Activated CD4-positive, alpha-beta T cell treated with anti-CD3 and anti-CD28 coated beads for 36 hours (primary cell): ENCODE measurements at places on chromosomes 2 and 18. TPM values are rescaled to one million over a fixed set of nuclear protein-coding genes. Genes with fewer than 3 reads are reported as not detected.

The MAP3K19 gene
- not detected for total RNA-seq

DNA sequence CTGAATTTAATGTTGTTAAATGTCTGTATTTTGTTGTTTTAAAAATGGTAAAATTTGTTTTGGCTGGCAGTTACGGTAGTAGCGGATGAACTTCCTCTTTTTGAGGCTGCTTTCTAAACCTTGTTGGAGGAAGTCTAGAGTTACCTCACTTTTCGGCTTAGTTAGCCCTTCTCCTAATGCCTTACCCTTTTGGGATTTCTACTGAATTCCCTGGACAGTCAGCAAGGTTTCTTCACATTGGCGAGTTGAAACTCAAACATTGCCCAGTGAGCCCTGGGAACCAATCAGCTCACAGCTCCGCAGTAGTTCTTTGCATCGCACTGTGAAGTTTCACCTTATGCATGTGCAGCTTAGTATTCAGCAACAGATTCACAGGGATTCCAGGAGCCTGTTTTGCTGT lies 55.2 kb downstream of the TMEM247 start:
- H3K4me1 ChIP-seq: peaks cover 46% of the 10 kb centered on the region
- H3K27ac ChIP-seq: peak overlapping the region; percentile 78
- peaks cover 5% of the 10 kb centered on the region for H3K36me3 ChIP-seq
- no peaks in the 10 kb centered on the region for H3K27me3 ChIP-seq
- peak; percentile 46 for DNase-seq
- H3K4me3 ChIP-seq: peak overlapping the region; percentile 56

GRCh38 chr18:40821596-40822243 lies 1133.3 kb upstream of the PIK3C3 start:
- H3K4me1 ChIP-seq: no peaks in the 10 kb centered on the region
- H3K36me3 ChIP-seq: no peaks in the 10 kb centered on the region
- H3K27me3 ChIP-seq: no peaks in the 10 kb centered on the region
- no peak overlapping the region for H3K4me3 ChIP-seq
- no peak overlapping the region for H3K27ac ChIP-seq
- no peak for DNase-seq

GRCh38 chr2:16318474-16319195 lies 347.0 kb downstream of the CYRIA start:
- no peaks in the 10 kb centered on the region for H3K36me3 ChIP-seq
- H3K4me3 ChIP-seq: no peak overlapping the region
- no peak overlapping the region for H3K27ac ChIP-seq

The CDK15 gene
- not detected for total RNA-seq

GRCh38 chr2:168639441-168639898 lies 163.0 kb upstream of the NOSTRIN start:
- no peak overlapping the region for H3K4me3 ChIP-seq
- no peak for DNase-seq
- no peak overlapping the region for H3K27ac ChIP-seq
- H3K36me3 ChIP-seq: peaks cover 2% of the 10 kb centered on the region
- H3K27me3 ChIP-seq: no peaks in the 10 kb centered on the region

The MRPL19 gene
- 72.4 TPM for total RNA-seq

The ST6GAL2 gene
- not detected for total RNA-seq

The PLEK gene
- 0.60 TPM for total RNA-seq

GRCh38 chr2:216064014-216064630 lies 17.5 kb downstream of the PECR start:
- no peaks in the 10 kb centered on the region for H3K27me3 ChIP-seq
- DNase-seq: no peak
- H3K27ac ChIP-seq: no peak overlapping the region
- H3K36me3 ChIP-seq: peaks cover 11% of the 10 kb centered on the region

- no peaks in the 10 kb centered on the region for H3K36me3 ChIP-seq
- peaks cover 16% of the 10 kb centered on the region for H3K27me3 ChIP-seq
- H3K4me1 ChIP-seq: no peaks in the 10 kb centered on the region
- no peak overlapping the region for H3K4me3 ChIP-seq
- H3K27ac ChIP-seq: no peak overlapping the region
- no peak for DNase-seq
Observed at GRCh38 chr2:226559536-226559935, 240.1 kb downstream of the IRS1 start.

- no peaks in the 10 kb centered on the region for H3K4me1 ChIP-seq
- H3K36me3 ChIP-seq: no peaks in the 10 kb centered on the region
- H3K4me3 ChIP-seq: no peak overlapping the region
- no peak overlapping the region for H3K27ac ChIP-seq
- H3K27me3 ChIP-seq: peaks cover 12% of the 10 kb centered on the region
Observed at GRCh38 chr2:221610255-221610654, 38.2 kb upstream of the EPHA4 start.

The CDH7 gene
- not detected for total RNA-seq

DNA sequence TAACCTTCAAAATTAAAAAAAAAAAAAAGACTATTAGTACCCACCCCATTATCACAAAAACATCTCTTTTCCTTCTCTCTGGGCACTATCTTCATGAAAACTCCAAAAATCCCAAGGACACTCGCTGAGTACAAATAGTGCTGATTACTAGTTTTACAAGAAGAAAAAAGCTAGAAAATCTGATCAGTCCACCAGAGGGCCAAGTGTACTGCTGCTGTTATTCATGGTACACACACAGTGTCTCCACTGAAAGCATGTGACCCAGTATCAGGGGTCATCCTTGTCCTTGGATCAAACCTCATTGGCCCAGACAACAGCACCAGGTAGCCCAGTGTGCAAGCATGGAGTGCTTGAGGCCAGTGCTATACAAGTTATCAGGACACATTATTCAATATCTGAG lies 382.7 kb upstream of the KLHL29 start:
- no peaks in the 10 kb centered on the region for H3K36me3 ChIP-seq
- no peaks in the 10 kb centered on the region for H3K4me1 ChIP-seq
- H3K27ac ChIP-seq: no peak overlapping the region
- H3K4me3 ChIP-seq: no peak overlapping the region
- no peaks in the 10 kb centered on the region for H3K27me3 ChIP-seq

The WDFY1 gene
- 37.5 TPM for total RNA-seq

DNA sequence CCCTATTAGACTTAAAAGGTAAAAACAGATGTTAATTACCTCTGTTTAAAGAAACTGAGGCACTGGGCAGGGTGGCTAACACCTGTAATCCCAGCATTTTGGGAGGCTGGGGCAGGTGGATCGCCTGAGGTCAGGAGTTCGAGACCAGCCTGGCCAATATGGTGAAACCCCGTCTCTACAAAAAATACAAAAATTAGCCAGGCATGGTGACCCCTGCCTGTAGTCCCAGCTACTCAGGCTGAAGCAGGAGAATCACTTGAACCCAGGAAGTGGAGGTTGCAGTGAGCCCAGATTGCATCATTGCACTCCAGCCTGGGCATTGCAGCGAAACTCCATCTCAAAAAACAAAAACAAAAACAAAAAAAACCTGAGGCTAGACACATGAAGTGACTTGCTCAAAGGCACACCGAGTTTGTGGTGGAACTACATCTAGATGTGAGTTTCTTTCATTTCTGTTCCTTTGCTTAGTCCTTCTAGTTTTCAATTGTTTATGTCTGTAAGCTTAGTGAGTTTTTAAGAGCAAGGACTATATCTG lies 40.7 kb downstream of the SLC4A1AP start:
- no peak for DNase-seq
- peaks cover 21% of the 10 kb centered on the region for H3K4me1 ChIP-seq

GRCh38 chr18:42412896-42413295 lies 457.9 kb downstream of the PIK3C3 start:
- no peaks in the 10 kb centered on the region for H3K36me3 ChIP-seq
- no peaks in the 10 kb centered on the region for H3K27me3 ChIP-seq
- H3K27ac ChIP-seq: no peak overlapping the region

The CACNB4 gene
- total RNA-seq: 0.26 TPM
